H1 (cell line): ENCODE measurements at places on chromosomes 2 and 18. TPM values are rescaled to one million over a fixed set of nuclear protein-coding genes. Genes with fewer than 3 reads are reported as not detected.

DNA sequence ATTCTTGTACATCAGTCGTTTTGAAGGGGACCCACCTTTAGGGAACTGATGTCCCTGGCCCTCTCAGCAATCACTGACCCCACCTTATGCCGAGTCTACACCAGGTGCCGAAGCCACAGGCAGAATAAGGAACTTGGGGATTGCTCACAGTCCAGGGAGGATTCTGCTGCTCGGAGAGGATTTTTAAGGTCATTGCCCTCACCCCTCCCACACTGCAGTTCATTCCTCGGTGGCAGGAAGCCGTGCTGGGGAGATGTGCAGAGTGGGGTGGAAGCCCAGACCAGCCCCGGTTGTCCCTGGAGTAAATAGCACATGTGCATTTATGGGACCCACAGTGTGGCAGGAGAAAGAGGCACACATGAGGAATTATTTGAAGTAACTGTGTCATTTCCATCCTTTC is 50.4 kb downstream of the PLB1 start:
- no peak for DNase-seq

MOCOS gene
- 5.8 and 6.5 TPM in 2 replicates for total RNA-seq

DNA sequence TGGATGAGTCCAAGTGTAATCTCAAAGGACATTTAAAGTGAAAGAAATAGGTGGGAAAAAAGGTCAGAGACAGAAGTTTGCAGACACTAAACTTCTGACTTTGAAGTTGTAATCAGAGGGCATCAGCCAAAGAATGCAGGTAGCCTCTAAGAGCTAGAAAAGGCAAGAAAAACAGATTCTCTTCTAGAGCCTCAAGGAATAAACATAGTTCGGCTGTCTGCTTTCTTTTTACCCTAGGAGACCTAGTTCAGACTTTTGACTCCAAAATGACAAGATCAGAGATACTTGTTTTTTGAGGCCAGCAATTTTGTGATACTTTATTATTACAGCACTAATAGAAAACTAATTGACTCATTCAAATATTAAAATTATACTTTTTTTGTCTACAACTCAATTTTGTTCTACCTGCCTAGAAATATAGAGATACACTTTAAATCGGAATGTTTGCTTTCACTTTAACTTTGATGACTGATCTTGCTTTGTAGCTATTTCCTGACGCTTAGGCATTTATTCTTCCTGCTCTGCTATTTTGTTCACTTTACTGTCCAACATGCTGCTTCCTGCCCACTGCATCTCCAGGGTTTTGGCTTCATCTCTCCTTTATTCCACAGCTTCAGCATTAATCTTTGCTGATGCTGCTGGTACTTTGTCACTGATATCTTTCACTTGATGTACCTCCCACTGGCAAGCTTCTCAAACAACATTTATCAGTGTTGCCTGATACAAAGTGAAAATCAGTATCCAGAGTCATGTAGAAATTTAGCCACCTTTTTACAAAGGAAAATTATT is 272.5 kb downstream of the DSEL start:
- no peak for DNase-seq

GREB1 gene
- 41.7 and 43.4 TPM in 2 replicates for total RNA-seq

DNA sequence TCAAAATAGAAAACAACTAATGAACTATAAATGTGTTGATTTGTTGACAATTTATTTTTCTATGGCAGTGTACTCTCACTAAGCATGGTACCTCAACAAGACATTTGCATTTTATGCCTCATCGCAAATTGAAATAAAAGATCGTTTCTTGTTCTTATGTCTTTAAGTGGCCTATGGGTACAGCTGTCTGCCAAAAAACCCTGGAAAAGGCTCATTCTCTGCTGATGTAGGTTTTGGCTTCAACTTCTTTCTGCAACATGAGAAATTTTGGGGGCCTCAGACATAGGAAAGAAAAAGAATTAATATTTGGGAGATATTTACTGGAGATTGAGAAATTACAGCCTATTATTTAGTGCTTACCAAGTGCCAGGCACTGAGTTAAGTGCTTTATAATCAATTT is 205.1 kb upstream of the DPP10 start:
- DNase-seq, result no peak

GNLY gene
- not detected in 2 replicates for total RNA-seq

DNA sequence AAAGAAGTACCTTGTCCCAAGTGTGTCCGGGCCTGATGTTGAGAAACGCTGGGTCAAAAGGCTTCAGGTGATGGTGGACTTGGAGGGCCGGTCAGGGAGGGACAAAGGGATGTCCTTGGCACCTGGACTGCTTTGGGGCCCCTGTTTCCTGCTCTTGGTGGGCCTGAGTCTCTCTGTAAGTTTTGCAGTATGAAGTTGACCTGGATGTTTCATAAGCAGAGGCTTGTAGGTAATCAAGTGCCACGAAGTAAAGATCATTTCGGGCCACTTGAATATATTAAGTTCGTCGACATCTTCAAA is 29.4 kb downstream of the ASAP2 start:
- DNase-seq, result no peak
